Activated CD4-positive, alpha-beta T cell treated with anti-CD3 and anti-CD28 coated beads, Interleukin-2, amount 50 U/mL, for 1 hour (primary cell): ENCODE measurements at places on chromosomes 11 and 22.

DNA sequence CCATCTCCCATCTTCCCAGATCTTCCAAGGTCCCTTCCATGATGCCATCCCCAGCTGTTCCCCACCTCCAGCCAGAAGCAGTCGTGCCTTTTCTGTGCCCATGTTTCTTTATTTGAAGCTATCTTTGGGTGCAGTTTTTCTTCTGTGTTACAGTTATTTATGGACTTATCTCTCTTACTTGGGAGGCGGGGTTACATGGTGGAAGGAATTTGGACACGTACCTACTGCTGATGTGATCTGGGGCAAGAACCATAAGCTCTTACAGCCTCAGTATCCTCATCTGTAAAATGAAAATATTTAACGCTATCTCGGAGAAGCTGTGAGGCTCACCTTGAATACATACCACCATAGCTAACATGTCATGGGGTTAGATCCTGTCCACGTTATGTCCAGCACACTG is 98.9 kb downstream of the ZBTB16 start:
- no peak for DNase-seq

DNA sequence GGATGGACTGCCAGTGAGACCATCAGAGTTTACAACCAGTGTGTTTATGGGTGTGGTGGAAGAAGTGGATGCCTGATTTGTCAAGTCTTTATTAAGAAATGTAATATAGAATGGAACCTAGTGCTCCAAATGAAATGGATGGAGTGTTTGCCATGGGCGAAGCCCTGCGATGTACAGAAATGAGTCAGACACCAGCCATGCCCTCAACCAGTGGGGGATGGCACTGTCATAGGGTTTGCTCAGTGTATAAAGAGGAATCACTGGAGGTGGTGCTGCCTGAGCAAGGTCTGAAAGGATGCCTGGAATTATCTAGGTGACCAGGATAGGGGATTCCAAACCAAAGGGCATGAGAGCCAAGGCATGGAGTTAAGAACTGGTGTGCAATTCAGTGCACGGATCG is 120.9 kb upstream of the MTNR1B start:
- DNase-seq, result no peak

GRCh38 chr11:111932611-111932950 is 4.6 kb upstream of the DIXDC1 start:
- no peak for DNase-seq

GRCh38 chr11:2796508-2797113 is 89.0 kb downstream of the CDKN1C start:
- no peak for DNase-seq

GRCh38 chr22:40196628-40197360 is 19.1 kb downstream of the TNRC6B start:
- no peak for DNase-seq

DNA sequence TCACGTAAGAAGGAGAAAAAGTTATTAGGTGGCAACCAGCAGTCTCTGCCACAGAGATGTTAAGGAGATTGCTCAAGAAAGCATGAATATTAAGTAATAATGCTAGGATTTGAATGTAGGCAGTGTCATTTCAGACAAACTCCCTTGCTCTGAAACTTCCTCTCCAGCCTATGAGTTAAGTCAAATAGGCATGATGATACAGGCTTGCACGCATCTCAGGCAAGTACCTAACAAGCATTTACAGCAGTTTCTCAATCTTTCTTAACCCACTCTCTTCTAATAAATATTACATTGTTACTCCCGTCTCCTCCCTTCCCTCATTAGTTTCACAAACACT is 72.7 kb downstream of the RAB38 start:
- DNase-seq, result no peak

DNA sequence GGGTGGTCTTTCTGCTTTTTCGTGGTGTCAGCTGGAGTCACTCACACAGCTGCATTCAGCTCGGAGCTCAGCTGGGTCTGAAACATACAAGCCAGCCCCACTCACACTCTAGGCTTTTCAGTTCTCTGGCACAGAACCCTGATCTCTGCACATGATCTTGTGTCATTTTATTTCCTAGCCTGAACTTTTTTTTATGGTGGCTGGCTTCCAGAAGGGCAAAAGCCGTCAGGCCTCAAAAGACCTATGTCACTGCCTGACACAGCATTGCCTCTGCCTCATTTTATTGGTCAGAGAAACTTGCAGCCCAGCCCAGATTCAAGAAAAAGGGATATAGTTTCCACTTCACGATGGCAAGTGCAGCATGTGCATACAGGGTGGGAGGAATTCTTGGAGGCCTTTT is 117.8 kb downstream of the NTM start:
- DNase-seq, result no peak

- DNase-seq, result no peak
These were observed 26.3 kb downstream of the STK33 start for GRCh38 chr11:8567602-8568198.

- no peak for DNase-seq
These were observed 11.8 kb downstream of the IL10RA start for GRCh38 chr11:117997823-117998579.

DNA sequence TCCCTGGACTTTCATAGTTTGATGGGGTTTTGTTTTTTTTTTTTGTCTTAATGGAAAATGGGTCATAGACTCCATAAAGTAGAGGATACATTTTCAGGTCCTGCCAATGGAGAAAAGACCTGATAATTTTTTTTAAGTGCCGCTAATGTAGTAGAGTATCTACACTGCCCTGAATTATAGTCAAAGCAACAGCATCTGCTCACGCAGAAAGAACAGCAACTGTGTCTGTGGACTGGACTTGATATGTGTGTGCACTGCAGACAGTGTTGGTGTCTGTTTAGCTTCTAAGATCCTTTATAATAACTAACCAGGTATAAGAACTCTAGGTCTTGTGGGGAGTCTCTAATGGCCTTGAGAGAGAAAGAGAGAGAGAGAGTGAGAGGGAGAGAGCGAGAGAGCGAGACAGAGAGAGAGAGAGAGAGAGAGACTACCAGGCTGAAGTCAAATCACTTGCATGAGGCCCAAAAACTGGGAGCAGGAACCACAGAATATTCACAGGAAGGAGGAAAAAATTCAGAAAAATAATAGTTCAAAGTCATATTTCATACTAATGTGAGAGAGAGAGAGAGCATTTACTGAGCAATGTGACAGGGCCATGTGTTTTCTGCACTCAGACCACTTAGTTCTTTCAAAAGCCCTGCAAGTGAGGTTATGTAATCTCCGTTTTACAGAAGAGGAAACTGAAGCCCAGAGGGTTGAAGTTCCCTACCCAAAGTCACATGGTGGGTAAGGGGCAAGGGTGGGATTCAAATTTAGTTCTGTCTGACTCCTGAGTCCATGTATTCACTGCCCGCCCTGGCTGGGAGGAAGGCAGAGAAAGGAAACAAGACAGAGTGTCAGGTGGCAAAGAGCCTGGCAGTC is 8.6 kb upstream of the MIAT start:
- no peak for DNase-seq

DNA sequence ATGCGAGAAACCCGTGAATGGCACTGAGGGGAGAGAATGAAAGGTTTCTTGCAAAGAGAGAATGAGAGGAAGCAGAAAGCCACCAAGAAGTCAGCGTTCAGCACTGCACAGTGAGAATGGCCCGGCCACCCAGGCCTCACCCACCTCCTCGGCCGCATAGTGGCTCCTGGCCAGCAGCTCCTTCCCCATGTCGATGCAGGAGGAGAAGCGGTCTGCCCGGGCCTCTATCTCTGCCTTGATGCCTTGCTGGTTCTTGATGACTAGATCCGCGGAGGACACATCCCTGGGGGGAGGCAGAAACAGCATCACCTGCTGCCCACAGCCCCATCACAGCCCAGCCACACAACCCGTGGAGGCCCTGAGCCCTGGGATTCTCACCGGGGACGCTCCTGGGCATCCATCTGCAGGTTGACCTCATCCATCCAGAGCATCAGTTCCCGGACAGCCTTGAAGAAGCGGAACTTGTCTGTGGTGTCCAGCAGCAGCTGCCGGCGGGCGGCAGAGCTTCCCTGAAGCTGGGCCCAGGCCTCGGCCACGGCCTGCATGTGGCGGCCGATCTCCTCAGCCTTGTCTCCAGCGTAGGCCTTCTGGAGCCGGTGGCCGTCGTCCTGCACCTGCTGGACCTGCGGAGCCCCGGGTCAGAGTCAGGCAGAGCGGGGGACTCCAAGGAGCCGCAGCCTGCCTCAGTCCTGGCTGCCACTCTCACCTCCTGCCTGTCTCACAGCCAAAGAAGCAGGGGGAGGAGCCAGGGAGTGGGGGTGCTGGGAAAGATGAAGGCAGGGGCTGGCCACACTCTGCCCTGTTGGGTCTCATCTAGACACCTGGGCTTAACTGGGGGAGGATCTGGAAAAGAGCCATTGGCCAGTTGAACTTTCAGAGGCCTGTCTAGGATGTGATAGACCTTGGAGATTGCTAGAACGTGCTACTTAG is 12.2 kb upstream of the RBM4B start:
- no peak for DNase-seq

- no peak for DNase-seq
These were observed 119.2 kb downstream of the RASSF10 start for GRCh38 chr11:13128354-13128753.

- DNase-seq, result no peak
These were observed 22.3 kb downstream of the DDX6 start for GRCh38 chr11:118768690-118769089.

GRCh38 chr11:117946156-117946841 is 17.1 kb upstream of the TMPRSS13 start:
- no peak for DNase-seq

GRCh38 chr11:28346209-28346608 is 238.0 kb downstream of the METTL15 start:
- no peak for DNase-seq

GRCh38 chr11:13038366-13038765 is 29.2 kb downstream of the RASSF10 start:
- no peak for DNase-seq

- DNase-seq, result no peak
These were observed 17.8 kb downstream of the SPATA19 start for GRCh38 chr11:133827556-133827955.

GRCh38 chr11:7513234-7514098 is at the start of gene PPFIBP2:
Gene PPFIBP2 (plus strand): TSS chr11:7513999. CDS start chr11:7549476, 35,477 bp downstream.
- peak; percentile 78 for DNase-seq

GRCh38 chr22:23067691-23068090 is 2.6 kb upstream of the GNAZ start:
- DNase-seq, result no peak

- DNase-seq, result no peak
These were observed 7.7 kb downstream of the SLC22A8 start for GRCh38 chr11:63007920-63008319.
